ENCODE measurements at places on chromosomes 6 and 20. TPM values are rescaled to one million over a fixed set of nuclear protein-coding genes. Genes with fewer than 3 reads are reported as not detected.

Gene ARFRP1
- 32.3 TPM for total RNA-seq

DNA sequence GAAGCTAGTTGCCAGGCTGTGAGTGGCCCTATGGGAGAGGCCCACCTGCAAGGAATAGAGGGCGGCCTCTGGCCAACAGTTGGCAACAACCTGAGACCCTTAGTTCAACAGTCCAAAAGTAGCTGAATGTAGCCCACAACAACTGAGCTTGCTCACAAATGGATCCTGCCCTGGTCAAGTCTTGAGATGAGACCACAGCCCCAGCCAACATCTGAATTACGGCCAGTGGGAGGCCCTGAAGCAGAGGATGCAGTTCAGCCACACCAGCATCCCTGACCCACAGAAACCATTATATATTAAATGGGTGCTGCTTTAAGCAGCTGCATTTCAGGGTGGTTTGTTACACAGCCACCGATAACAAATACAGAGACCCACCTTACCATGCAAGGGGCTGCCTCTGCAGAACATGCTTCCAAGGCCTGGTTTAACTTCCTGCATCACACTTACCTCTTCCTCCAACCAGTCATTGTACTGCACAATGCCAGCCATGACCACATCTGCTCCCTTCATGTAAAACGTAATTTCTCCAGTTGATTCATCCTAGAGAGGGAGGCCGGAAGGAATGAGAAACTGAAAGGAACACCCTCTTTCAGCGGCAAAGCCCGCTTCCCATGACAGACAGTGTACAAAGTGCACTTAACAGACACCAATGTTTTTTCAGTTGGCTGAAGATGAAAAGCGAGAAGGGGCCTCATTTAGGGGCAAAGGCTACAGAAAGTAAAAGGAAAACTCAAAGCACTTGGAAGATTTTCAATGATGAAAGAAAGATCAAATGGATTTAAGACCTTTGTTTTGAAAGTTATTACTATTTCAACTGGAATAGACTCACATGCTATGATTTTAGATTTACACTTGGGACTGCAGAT, 86.2 kb upstream of the NFATC2 start:
- no peak for DNase-seq

DNA sequence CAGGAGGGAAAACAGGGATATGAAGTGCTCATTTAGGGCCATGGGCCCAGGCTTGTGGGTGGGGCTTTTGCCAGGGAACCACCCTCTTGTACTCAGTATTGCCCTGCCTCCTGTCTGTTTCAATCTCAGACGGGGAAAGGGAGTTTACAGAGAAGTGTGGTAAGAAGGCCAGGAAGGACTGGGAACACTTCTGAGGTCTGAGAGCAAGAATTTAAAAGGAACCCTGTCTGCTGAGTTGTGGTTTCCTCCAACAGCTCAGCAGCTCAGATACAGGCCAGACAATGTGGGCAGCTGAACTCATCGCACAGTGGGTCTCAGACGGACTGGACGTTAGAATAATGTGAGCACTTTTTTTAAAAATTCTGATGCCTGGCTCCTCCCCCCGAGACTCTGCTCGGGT, 354.1 kb upstream of the ARID1B start:
- no peak for DNase-seq

Gene GLP1R
- total RNA-seq = 0.33 TPM

Gene DCDC2
- total RNA-seq = not detected

GRCh38 chr6:168637834-168638233, 196.8 kb downstream of the SMOC2 start:
- DNase-seq = no peak

DNA sequence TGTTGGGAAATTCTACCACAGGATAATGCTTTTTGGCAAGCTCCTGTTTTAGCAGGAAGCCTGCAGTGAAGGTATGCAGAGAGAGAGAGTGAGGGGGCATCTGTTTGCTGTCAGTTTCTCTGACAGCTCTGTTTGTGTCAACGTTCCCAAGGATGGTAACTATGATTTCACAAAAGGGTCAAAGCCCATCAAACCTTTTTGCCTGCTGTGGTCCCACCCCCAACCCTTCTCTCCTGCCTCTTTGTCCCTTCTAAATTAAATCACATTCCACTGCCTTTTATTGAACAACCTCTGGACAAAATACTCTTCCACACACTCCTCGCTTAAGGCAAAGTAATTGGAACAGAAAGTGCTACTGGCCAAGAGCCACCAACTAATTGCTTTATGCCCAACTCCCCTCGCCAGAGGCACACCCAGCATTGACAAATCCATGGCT, 128.3 kb downstream of the TSHZ2 start:
- no peak for DNase-seq

Gene KCNK17
- 0.33 TPM for total RNA-seq

Gene ARMH2
- total RNA-seq = not detected

DNA sequence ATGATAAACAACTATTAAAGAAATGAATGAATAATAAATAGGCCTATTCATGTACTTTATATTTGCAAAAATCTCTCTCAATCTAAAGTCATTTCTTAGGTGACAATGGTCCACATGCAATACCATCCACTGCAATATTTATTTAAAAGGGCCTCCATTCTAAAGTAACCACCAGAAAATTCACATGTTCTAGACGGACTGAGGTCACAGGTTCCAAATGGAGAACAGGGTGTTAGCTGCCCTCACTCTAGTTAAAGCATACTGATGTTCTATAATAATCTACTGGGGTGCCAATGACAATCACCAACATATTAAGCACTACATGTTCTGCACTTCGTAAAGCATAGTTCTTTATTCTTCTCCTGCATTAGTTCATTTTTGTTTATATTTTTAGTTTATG, 1.2 kb downstream of the HBS1L start:
- DNase-seq = no peak

DNA sequence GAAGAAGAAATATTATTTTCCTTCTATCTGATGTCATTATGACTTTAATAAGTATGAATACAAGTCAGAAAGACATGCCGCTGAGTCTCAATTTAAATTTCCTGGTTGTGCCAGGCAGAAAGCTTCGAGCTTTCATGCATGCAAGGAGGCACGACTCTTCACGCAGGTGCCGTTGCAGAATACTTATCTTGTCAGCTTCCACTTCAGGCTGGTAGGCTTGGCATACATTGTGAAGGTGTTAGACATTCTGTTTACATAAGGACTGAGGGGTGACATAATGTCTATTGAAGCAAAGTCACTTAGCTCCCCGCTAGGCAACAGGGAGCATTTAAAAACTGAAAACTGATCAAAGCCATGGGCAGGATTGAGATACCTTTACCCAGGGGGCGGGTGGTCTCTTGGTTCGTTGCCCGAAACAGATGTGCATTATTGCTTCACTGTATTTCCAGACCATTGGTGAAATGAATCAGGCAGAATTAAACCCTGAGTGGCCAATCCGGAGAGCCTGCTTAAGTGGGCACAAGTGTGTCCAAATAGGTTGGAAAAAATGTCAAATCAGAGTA, 16.4 kb downstream of the BMP6 start:
- no peak for DNase-seq

Gene EFCAB8
- total RNA-seq = not detected

DNA sequence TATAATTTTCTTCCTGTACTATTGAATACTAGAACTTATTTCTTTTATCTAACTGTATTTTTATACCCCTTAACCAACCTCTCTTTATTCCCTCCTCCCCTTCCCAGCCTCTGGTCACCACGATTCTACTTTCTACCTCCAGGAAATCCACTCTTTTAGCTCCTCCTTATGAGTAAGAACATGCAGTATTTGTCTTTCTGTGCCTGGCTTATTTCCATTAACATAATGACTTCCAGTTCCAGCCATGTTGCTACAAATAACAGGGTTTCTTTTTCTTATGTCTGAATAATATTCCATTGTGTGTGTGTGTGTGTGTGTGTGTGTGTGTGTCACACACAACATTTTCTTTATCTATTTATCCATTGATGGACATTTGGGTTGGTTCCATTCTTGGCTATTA, 152.3 kb upstream of the OLIG3 start:
- DNase-seq = no peak

- DNase-seq = no peak
Observed at GRCh38 chr20:53576586-53577318, 16.9 kb downstream of the ZNF217 start.

Gene CRISP3
- total RNA-seq = 9.2 TPM

Gene TNFRSF6B
- 2.8 TPM for total RNA-seq

Gene C20orf144
- total RNA-seq = 0.33 TPM

- no peak for DNase-seq
Observed at GRCh38 chr20:11867291-11867919, 50.3 kb upstream of the BTBD3 start.

Gene BMP7
- 3.8 TPM for total RNA-seq

Gene OR11A1
- not detected for total RNA-seq

Gene OR14J1
- total RNA-seq = not detected

DNA sequence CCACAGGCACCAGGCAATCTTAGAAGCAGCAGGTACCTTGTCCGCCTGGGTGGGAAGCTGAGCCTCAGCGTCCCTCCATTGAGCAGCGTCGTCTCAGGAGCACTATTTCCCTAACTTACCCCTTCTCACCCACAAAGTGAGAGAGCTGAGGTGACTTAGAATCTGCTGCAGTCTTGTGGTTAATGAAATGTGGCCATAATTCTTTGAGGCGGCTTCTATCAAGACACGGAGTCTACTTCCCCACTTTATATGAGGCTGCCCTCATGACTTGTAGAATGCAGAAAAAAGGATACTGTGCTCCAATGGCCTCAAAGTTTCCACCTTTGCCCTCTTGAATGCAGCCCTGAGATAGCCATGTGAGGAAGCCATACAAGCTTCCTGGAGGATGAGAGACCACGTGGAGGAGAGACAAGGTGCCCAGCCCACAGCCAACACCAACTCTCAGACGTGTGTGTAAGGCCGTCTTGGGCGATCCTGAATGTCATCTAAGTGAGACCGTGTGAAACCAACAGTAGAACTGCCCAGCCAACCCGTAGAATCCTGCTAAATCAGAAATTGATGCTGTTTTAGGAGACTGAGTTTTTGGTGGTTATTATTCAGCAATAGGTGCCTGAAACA, 9.1 kb upstream of the TAGAP start:
- DNase-seq = no peak

DNA sequence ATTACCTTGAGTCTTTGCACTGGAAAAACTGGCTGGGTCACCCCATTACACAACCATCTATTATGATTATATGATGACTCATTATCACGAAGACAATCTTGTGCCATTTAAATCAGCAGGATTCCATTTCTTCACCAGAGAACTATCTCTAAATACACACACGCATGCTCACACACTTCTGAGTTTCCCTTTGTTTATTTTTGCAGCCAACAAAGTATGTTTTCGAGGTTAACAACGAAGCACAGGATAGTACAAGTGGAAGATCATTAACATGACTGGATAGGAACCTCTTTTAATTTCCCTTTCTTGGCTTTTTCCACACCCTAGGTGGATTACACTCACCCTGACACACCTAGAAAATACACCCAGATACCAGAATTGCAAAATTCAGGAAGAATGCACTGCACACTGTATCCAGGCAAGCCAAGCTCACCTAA, 18.9 kb downstream of the PERP start:
- peak; percentile 44 for DNase-seq

DNA sequence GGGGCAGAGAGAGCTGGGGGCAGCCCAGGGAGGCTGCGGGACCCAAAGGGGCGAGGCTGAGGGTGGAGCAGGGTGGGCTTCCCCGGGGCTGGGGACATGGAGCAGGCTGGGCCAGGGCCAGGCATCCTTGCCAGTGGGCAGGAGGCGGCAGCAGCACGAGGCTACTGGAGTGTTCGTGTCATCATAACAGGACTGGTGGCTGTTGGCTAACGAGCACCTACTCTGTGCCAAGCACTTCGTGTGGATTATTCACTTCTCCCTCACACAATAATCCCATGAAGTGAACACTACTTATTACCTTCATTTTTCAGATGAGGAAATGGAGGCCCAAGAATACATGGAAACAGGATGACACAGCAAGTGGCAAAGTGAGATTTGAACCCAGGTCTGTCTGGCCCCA, 41.7 kb downstream of the GRM4 start:
- no peak for DNase-seq

DNA sequence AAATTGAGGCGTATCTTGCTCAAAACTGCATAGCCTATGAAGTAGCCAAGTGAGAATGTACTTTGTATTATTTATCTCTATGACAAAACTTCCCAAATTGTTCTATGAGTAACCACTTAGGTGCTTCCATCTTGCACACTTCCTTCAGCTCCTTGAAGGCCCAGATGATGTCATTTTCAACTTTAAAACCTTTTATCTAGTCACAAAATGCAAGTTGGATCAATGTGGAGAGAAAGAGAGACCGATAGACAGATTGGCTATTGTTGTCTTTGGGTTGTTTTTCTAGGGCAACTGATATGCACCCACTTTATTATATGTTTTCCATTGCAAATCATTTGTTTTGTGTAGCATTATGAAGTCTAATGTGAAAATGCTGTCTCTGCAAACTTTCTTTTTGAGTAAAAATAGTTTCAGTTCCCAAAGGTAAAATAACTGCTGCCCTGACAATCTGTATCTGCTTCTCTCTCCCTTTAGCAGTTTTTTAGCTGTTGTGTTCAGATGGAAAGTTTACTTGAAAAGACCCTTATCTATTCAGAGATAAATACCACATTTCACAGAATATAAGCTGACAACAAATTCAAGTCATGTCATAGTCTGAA, 73.7 kb upstream of the CITED2 start:
- DNase-seq = no peak

GRCh38 chr20:531608-532007, 12.0 kb downstream of the CSNK2A1 start:
- no peak for DNase-seq

Measured in breast epithelium (tissue), 4 donors.